Fibroblast of skin of scalp (primary cell): ENCODE measurements at places on chromosomes 7 and 10.

- DNase-seq: no peak
Observed at GRCh38 chr7:9890092-9890491, 1083.6 kb upstream of the PHF14 start.

DNA sequence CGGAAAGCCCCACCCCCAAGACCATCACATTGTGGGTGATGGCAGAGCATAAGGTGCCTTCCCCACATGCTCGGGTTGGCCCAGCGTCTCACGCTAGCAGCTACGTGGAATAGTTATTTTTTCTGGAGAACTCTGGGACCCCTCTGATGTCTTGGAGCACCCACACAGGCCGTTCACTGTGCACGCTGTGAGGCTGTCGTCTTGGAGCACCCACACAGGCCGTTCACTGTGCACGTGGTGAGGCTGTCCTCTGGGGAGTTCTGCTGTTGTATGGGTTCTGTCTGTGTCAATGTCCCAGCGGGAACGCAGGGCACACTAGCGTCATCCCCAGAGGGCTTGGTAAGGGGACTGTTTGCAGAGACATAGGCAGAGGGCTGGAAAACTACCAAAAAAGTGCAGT, 38.8 kb upstream of the FAM20C start:
- no peak for DNase-seq

GRCh38 chr7:39349452-39350123, 216.6 kb upstream of the YAE1 start:
- no peak for DNase-seq

- DNase-seq: peak; percentile 64
Observed at GRCh38 chr7:110573862-110574528, 516.9 kb upstream of the LRRN3 start.

DNA sequence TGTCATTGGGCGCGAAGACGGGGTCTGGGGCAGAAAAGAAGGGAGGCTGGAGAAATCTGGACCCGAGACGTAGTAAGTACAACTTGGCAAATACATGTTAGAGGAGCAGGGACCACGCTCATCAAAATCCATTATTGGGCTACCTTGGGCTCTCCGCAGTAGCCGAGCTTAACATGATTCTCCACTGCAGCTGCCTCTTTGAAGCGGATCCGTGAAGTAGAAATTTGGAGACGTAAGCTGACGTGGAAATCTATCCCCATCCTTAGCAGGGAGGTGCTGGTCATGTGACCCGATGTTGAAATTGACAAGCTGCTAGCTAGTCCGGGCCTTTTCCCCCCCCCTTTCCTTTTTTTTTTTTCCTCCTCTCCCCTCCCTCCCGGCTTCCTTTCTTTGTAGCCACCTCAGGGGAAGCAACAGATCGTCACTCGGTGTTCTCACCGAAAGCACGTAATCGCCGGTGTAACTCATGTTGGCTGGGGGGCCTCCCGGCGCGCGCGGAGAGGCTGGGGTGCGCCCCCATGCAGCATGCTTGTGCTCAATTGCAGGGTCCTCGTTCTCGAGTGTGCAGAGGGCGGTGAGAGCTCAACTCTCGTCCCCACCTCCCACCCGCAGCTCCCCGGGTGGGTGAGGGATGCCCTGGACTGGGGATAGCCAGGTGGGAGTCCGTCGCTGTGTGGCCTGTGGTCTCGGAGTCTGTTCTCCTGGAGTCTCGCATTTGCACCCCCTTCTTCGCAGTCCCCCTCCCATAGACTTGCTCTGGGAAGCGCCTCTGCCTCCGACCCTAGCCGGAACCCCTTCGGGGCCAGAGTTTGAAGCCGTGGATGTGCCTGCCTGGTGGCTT, at the start of gene HOXA11:
Gene HOXA11 (minus strand): TSS at position 220 of the 841 bp plus-strand sequence. CDS start 88 bp downstream, at position 132.
- no peak for DNase-seq

- no peak for DNase-seq
Observed at GRCh38 chr7:51013861-51014511, 231.3 kb upstream of the GRB10 start.

GRCh38 chr7:7862393-7862792, 106.2 kb upstream of the GLCCI1 start:
- DNase-seq: no peak

DNA sequence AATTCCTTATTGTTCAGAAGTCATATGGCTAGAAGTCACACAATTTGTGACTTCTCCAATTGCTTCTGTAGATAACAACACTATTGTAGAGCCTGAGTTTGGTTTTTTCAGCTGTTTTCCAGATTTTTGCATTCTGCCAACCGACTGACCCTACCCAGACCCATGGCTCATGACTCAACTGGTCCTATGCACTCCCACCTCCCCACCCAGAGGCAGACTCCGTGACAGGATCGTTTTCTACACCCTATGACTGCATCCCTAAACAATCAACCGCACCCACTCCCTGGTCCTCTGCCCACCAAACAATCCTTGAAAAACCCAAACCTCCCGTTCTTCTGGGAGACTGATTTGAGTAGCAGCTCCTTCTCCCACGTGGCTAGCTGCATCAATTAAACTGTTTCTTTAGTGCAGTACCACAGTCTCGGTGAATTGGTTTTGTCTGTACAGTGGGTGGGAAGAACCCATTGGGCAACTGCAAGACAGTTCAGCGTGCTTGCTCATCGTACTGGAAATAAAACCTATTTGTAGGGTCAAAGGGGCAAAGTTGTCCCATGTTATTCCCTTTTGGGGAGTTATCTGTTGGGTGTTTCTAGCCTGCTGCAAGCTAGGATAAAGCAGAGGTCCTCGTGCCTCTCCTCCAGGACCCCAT, 150.3 kb upstream of the FAM20C start:
- DNase-seq: no peak

- no peak for DNase-seq
Observed at GRCh38 chr10:19668116-19668515, 148.1 kb upstream of the PLXDC2 start.

DNA sequence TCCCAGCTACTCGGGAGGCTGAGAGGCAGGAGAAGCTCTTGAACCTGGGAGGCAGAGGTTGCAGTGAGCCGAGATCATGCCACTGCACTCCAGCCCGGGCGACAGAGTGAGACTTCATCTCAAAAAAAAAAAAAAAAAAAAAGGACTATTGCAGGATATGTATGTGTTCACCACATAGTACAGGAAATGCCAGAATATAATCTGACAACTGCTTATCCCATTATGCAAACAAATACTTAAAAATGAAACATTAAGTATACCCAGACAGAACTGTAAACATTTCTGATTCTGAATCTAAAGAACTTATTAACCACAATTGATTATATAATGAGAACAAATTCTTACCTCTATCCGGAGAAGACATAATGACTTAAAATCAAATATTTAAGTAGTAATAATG, 18.7 kb downstream of the DKK1 start:
- no peak for DNase-seq

GRCh38 chr10:73959484-73960243, 38.3 kb upstream of the VCL start:
- no peak for DNase-seq

- no peak for DNase-seq
Observed at GRCh38 chr10:13708256-13708990, 121.7 kb downstream of the PRPF18 start.

GRCh38 chr10:110850099-110850498, 21.6 kb upstream of the PDCD4 start:
- no peak for DNase-seq

- DNase-seq: peak; percentile 44
Observed at GRCh38 chr10:86711513-86712316, 43.4 kb downstream of the LDB3 start.

DNA sequence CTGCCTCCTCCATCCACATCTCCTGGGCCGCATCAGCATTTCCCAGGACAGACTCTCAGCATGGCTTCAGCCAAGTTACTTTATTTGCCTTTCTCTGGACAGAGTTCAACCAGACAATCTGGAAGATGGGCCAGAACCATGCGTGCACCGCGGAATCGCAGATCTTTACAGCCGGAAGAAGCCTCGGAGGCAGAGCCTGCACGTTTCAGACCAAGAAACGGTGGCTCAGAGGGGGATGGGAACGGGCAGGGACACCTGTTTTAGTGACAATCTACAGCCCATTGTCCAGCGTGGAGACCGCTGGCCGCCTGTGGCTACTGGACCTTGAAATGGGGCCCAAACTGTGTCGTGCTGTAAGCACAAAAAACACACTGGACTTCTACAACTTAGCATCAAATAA, 3.5 kb downstream of the VIPR2 start:
- DNase-seq: no peak

DNA sequence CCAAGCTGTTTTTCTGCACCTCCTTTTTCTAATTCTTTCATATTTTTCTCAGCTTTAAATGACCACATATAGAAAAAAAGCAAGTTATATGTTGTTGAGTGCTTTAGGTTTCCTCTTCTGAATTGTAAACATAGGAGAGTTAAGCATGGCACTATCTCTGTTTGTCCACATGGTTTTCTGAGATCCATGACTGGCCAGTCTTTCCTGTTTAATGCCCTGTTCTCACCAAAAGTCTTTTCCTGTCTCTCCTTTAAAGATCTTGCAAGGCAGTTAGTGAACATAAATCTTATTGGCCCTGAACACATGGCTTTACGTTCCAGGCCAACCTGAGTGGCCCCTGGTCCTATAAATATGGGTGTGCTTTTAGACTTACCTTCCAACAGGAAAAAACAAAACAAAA, 19.4 kb downstream of the TRPV5 start:
- no peak for DNase-seq

DNA sequence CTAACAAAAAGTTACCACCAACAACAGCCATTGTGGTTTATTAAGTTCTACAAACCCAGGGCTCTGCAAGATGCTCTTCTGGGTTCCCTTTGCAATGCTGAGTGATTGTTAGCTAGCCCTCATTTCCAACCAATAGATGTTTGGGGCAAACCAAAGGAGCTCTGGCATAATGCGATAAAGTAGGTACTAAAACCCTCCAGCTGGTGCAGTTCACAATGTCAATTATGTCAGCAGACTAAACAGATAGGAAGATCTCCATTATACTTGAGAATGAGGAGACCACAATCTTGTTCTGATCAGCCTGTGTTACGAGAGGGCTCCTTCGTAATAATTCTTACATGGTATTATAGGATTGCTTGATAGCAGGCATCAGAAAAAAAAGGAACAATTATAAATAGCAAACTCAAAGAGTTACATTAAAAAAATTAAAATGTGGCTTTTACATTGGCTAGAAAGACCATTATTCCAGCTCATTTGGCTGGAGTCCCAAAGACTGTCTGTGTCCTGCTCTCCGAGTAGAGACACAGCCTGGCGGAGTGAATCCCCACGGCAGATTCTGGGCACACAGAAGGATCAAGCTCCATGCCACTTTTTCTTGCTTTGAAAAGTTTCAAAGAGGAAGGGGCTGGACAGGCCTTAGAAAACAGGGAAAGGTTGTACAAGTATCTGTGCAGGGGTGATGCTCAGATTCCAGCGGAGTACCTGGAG, 93.8 kb downstream of the ZRANB1 start:
- no peak for DNase-seq

DNA sequence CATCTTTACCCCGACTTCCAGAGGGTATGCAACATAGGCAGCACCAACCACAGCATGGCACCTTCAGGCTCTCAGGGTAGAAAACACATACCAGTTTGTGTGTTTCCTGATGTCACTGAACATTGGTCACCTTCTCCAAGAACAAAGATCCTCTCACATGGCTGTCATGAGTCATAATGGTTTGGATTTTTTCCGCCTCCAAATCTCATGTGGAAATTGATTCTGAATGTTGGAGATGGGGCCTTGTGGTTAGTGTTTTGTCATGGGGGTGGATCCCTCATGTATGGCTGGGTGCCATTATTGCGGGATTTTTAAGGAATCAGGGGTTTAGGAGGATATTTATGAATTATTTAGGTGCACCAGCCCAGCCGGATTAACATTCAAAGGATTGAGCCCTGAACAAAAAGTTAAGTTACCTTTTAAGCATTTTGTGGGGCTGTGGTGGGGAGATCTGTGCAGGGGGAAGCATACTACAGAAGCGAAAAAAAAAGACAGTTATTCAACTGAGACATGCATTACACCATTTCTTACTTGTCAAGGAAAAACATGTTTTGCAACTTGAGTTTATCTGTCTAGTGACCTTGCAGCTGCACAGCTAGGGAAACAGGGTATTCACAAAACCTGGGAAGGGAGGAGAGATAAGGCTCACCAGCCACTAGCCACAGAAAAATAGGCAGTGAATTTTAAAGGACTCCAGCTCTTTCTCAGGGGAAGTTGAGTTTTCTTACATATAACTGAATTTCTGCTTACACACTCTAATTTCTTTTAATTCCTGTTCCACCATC, 774.1 kb upstream of the AUTS2 start:
- no peak for DNase-seq

DNA sequence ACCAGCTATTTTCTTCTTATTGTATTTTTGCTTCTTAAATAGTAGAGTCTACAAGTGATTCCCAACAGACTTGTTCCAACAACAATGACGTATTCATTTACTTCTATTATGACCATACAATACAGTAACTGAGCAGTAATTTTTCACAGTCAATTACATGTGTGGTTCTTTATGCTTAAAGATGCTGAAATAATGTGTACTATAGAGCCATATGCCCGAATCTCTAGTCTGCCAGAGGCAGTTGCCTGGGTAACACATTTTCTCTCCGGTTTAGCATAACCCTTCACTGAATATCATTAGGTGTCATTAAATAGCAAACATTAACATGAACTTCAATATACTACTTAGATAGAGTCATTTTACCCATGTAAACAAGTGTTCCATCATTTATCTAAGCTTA, 75.0 kb downstream of the SLC25A13 start:
- DNase-seq: no peak

GRCh38 chr10:132257271-132257670, 50.5 kb downstream of the STK32C start:
- peak; percentile 29 for DNase-seq

DNA sequence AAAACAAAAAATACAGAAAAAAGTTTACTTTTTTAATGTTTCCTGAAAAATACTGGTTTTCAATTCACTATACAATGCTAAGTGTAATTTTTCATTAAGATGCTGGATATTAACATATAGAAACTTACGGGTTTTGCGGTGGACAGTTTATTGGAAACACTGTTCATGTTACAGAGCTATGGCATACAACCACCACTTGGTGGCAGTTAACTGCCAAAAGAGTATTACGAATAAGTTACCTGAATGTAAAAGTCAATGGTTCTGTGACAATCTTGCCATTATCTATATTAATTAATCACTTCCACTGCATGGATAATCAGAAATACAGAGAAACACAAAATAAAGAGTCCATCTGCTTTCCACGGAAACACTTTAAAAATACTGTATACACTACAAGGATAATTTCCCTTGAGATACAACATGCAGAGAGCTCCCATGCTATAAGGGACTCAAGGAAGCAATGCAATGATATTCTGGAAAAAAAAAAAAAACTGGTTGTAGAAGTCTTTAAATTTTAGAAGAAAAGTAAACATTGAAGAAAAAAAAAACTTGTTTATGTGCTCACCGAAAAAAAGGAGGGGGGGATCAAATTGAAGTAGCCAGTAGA, 97.0 kb downstream of the TPK1 start:
- DNase-seq: peak; percentile 27

DNA sequence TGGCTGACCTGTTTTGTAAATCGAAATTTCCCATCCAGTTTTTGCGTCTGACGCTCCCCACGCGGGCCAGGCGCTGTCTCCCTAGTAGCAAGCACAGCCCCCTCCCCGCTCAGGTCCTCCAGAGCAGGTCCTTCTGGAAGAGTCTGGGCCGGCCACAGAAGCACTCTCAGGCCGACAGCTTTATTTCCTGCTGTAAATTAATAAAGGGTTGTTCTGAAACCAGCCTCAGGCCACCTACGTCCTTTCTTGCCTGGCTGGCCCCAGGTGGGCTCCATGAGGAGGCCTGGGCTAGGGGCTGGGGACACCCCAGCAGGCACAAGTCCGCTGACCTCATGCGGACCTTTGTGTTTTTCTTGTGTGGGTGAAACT, 35.2 kb downstream of the CAMK2B start:
- no peak for DNase-seq
